ENCODE measurements at places on chromosomes 1 and 21.

- no peak for DNase-seq
Measured at GRCh38 chr1:170562646-170563338, 30.8 kb downstream of the GORAB start.

DNA sequence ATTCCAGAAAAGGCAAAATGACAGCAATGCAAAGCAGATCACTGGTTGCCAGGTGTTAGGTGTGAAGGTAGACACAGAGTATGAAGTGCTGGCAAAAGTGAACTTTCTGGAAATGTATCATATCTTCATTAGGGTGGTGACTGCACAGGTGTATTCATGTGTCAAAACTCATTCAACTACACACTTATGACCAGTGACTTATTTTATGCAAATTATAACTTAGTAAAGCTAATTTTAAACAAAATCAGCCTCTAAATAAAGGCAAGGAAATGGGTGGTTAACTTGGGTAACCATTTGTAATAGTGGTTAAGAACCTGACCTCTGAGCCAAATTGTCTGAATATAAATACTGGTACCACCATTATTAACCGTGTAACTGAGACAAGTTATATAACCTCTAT lies 7.4 kb downstream of the COP1 start:
- no peak for DNase-seq

DNA sequence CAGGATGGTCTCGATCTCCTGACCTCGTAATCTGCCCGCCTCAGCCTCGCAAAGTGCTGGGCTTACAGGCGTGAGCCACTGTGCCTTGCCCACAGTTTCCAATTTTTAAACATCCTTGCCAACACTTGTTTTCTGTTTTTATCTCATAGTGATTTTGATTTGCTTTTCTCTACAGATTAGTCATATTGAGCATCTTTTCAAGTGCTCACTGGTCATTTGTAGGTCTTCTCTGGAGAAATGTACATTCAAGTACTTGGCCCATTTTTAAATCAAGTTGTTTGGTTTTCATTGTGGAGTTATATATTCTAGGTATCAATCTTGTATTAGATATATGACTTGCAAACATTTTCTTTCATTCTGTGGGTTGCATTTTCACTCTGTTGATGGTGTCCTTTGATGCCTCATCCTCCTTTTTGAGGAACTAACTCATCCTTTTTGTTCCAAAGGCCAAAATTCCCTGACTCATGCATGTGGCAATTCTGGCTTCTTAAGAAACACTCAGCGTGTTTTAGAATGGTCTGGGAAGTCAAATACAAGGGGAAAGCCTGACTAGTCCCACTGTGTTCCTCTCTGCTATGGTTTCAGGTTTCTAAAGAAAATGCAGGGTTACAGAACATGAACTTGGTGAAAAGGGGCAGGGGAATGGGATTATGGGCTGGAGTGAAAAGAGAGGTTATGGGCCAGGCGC lies 37.3 kb downstream of the PTAFR start:
- DNase-seq: no peak

DNA sequence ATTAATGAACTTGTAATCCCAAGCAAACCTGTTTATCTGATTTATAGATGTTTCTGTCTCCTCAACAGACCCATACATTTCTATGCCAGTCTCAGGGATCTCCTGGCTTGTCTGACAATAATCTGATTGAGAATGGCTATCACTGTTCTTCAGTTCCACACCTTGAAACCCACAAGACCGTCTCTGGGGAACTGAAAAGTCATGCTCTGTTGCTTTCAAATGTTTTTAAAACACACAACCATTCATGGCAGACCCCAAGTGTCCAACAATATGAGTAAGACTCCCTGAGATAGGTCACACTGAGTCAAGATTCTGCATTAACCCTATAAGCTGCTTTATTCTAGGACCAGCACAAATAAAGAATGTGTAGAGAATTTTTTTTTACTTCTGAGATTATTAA lies 611.2 kb upstream of the PLXNA2 start:
- no peak for DNase-seq

DNA sequence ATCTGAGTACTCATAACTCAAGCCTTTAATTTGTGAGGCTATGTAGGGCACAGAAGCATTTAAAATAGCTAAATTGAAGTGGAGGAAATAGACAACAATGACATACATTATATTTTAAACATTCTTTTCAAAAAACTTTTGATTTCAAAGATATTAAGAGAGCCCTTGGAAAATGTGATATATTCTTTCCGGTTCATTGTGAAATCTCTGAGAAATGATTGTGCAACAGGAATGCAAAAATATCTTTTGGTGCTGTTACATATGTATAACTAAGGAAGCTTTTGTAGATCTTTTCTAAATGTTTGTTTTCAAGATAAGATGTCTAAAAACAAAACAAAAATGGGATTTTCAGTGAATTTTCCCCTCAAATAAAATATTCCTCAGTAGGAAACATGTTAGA lies 185.2 kb downstream of the LEPR start:
- DNase-seq: no peak

- DNase-seq: no peak
Measured at GRCh38 chr1:207805841-207806421, 54.1 kb downstream of the CD46 start.

DNA sequence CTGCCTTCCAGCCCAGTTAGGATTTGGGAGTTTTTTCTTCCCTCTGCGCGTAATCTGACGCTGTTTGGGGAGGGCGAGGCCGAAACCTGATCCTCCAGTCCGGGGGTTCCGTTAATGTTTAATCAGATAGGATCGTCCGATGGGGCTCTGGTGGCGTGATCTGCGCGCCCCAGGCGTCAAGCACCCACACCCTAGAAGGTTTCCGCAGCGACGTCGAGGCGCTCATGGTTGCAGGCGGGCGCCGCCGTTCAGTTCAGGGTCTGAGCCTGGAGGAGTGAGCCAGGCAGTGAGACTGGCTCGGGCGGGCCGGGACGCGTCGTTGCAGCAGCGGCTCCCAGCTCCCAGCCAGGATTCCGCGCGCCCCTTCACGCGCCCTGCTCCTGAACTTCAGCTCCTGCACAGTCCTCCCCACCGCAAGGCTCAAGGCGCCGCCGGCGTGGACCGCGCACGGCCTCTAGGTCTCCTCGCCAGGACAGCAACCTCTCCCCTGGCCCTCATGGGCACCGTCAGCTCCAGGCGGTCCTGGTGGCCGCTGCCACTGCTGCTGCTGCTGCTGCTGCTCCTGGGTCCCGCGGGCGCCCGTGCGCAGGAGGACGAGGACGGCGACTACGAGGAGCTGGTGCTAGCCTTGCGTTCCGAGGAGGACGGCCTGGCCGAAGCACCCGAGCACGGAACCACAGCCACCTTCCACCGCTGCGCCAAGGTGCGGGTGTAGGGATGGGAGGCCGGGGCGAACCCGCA lies at the start of gene PCSK9:
Gene PCSK9, plus strand, starts transcription at position 207 of the 741 bp plus-strand sequence. Its CDS starts 290 bp downstream, at position 497.
- DNase-seq: no peak

- no peak for DNase-seq
Measured at GRCh38 chr1:37945743-37946702, 830 bp downstream of the INPP5B start.

DNA sequence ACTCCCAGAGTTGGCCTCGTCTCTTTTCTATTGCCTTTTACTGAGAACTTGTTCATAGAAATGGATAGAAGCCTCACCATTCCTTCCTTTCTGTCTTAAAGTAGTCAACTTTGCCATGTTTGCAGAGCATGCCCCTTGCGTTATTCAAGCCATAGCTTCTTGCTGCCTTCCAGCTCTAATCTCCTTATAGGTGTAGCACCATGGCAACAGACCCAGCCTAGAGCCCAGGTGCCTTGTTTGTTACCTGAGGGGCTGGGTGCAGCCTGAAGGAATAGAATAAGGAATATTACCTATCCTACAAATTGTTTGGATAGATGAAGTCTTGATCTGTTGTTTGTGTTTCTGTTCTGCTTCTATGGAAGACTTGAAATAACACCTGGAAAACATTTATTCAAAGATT lies 59.9 kb downstream of the CLEC20A start:
- DNase-seq: no peak

GRCh38 chr1:97017895-97018294 lies 296.3 kb downstream of the PTBP2 start:
- DNase-seq: no peak

DNA sequence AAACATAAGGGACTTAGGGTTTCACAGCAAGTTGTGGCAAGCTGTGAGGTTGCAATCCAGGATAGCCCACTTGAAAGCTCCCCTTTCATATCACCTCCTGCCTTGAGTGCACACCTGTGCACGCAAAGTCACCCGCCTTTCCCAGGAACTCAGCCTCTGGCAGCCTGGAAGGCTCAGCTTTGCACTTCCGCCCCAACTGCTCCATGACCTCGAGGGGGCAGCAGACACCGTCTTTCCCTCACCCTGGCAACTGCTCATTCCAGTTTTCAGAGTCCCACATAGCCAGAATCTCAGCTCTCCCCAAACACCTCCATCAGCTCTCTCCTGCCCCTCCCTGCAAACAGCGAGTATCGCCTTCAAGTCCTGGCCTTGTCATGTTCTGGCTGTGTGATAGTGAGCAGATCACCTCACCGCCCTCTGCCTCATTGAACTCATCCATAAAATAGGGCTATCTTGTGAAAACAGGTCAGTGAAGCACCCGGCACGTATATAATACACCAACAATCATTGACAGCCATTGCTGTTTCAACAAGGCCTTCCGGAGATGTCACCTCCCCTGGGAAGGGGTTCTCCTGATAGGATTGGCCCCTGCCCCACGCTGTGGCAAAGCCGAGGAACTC lies 32.2 kb upstream of the EPB41 start:
- peak; percentile 57 for DNase-seq

DNA sequence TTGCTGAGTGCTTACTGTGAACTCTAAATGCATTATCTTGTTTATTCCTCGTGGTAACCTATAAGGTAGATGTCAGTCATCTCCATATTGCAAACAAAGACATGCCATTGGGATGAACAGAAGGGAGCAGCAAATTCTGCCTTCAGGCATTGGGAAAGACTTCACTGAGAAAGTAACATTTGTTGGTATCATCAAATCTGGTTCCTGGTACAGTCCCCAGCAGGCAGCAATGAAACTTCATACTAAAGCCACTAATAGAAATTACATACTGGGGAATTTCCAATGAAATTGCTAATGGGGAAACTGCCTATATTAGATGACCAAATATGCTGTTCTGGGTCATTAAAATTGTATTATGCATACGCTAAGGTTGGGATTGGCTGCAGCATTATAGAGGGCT lies 47.3 kb upstream of the ST6GALNAC5 start:
- no peak for DNase-seq

DNA sequence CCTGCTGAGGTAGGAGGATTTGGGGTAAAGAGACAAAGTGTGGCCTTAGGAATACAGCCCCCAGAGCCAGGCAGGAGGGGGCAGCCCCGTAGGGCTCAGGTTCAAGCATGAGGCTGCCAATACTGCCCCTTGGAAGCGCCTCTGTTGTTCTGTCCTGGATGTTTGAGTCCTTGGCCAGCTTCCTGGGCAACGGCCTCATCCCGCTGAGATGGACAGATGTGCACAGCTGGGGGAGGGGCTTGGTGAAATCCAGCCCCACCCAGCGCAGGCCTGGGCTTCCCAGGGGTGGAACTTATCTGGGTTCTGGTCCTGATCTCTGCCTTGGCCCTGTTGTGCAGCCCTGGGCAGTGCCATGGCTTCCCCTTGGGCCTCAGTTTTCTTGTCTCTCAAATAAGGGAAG lies 34.8 kb upstream of the MAN1C1 start:
- no peak for DNase-seq

GRCh38 chr1:15618077-15618654 lies 908 bp downstream of the DDI2 start:
- DNase-seq: no peak

DNA sequence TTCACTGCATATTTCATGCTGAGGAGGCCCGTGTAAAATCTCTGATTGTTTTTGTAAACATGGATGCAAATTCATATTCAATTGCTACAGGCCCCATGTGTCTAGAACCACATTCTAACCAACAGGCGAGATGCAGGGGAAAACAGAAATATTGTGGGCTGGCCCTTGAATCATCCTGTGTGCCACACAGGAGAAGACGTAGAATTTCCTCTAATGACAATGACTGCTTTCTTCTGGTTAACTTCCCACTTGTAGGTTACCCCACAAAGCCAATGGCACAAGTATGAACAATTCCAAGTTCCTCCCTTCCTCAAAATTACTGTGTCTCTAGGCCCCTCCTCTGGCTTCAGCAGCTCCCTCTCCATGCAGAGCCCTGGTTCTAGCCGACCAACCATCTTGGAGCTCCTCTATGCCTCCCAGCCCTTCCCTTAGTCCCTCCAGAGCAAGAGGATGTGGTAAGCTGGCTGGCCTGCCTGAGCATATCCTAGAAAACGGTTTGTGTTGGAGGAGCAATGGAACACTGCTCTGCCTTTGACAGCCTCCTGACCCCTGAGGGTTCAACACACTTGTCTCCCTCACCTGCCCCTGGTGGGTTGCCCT lies 205.2 kb downstream of the HS2ST1 start:
- peak; percentile 38 for DNase-seq

DNA sequence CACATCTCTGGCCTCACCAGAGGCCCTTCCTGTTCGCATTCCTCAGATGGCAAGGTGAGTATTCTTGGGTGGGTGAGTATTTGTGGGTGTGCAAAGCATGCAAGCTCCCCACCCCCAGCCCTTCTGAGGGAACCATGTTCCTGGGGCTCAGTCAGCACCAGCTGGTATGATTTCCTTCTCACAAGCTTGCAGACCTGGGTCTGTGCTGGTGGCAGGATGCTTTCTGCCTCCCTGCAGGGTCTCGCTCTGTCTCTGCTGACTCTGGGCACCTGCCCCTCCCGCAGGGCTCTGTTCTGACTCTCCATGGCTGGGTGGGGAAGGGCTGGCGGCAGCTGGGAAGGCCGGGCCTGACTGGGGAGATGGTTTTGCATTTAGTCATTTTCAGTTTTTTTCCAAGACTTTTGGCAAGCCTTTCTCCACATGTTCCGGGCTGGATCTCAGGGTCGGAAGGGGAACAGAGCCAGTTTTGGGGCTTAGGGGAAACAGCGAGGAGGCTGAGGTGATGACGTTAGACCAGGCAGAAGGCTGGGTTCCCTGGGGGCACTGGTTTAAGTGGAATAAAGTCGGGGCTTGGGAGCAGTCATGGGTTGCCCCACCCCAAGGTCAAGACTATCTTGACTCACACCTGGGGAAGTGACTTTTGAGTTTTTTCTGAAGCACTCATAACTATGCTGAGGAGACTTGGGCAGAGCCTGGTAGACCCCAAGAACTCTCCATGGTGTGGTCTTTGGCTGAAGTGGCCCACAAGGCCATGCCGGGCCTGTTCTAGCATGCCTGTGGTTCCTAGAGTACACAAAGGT lies 6.2 kb downstream of the RASSF5 start:
- no peak for DNase-seq

DNA sequence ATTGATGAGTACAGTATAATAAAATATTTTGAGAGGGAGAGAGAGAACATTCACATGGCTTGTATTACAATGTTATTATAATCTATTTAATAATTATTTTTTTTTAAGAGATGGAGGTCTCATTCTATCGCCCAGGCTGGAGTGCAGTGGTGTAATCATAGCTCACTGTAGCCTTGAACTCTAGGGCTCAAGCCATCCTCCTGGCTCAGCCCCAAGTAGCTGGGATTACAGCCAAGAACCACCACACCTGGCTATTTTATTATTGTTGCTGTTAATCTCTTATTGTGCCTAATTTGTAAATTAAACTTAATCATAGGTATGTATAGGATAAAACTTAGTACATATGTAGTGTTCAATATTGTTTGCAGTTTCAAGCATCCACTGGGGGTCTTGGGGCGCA lies 57.8 kb downstream of the HS2ST1 start:
- DNase-seq: no peak

GRCh38 chr1:231879296-231879695 lies 252.7 kb downstream of the DISC1 start:
- DNase-seq: no peak

GRCh38 chr1:153805886-153806719 lies 30.9 kb downstream of the SLC27A3 start:
- DNase-seq: no peak

- DNase-seq: no peak
Measured at GRCh38 chr1:174916846-174917245, 82.9 kb upstream of the CACYBP start.

GRCh38 chr1:41657679-41658295 lies 173.3 kb upstream of the EDN2 start:
- no peak for DNase-seq

Measured in stimulated activated effector memory CD8-positive, alpha-beta T cell treated with anti-CD3 and anti-CD28 coated beads, Interleukin-12 subunit alpha, Interleukin-12 subunit beta, amount 100 ng/mL, for 72 hours (primary cell).